ENCODE measurements at places on chromosomes 2 and 18.

DNA sequence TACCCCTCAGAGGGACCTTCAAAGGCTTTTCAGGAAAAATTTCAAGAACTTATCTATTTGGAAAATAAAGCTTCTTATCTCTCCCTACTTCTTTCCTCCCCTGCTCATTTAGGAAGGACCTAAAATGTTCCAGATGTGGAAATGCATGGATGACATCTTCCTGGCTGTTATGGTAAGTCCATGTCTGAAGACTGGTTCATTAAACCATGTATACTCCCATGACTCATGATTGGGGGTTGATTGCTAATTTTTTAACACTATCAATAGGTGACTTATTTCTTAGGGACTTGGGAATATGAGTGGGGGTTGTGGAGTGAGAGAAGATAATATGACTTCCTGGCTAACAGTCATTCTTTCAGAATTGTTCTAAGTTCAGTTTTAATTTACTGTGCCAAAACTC lies 104.0 kb upstream of the PARD3B start:
- no peak for DNase-seq

DNA sequence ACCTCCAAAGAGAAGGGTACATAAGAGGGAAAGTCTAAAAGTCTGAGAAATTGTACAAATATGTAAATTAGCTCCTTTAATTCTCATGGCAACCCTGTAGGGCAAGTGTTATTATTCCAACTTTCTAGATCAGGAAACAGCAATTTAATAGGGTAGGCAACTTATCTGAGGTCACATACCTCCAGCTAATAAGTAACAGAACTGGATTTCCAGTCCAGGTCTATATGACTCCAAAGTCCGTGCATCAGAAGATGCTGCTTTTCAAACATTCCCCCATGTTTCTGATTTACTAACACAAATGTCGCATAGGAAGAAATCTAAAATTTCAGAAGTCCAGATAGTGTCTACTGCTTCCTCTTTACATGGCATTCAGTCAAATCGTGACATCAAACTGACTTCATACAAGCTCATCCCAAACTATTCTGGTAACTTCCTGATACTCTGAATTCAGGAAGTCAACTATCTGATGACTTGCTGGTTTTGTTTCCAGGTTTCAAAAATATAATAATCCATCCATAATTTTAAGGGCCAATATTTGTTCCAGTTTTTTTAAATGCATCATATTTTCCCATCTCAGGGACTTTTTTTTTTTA lies 419.3 kb upstream of the ACVR2A start:
- DNase-seq = no peak

- no peak for DNase-seq
Measured at GRCh38 chr18:23133860-23134779, 1.2 kb upstream of the CABLES1 start.

- DNase-seq = no peak
Measured at GRCh38 chr2:204415406-204416181, 129.7 kb upstream of the PARD3B start.

- no peak for DNase-seq
Measured at GRCh38 chr2:129008055-129008880, 689.6 kb upstream of the HS6ST1 start.

DNA sequence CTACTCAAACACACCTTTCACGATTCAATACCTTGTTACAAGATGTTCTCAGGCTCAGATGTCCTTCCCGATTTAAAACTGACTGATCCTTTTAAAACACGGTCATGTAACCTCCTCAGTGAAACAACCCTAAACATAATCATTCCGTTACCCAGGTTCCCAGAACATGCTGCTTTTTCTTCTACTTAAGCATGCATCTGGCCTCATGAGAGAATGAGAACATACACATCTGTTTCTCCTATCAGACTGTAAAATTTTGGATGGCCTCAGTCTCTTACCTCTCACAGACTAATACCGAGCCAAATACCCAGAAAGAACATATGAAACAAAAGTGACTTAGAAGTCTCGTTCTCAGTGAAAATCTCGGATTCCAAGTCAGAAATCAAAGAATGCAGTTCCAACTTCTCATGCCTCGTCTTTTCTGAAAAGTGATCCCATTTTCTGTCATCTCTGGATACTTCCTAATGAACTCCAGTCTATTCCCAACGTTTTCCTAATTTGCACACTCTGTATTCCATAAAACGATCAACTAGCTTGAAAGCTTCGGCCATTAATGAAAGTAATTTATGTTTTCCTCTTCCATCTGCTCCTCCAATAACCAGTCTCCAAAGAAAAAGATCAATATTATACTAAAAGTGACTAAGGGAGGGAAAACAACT lies 919 bp downstream of the SF3B1 start:
- DNase-seq = peak; percentile 60

DNA sequence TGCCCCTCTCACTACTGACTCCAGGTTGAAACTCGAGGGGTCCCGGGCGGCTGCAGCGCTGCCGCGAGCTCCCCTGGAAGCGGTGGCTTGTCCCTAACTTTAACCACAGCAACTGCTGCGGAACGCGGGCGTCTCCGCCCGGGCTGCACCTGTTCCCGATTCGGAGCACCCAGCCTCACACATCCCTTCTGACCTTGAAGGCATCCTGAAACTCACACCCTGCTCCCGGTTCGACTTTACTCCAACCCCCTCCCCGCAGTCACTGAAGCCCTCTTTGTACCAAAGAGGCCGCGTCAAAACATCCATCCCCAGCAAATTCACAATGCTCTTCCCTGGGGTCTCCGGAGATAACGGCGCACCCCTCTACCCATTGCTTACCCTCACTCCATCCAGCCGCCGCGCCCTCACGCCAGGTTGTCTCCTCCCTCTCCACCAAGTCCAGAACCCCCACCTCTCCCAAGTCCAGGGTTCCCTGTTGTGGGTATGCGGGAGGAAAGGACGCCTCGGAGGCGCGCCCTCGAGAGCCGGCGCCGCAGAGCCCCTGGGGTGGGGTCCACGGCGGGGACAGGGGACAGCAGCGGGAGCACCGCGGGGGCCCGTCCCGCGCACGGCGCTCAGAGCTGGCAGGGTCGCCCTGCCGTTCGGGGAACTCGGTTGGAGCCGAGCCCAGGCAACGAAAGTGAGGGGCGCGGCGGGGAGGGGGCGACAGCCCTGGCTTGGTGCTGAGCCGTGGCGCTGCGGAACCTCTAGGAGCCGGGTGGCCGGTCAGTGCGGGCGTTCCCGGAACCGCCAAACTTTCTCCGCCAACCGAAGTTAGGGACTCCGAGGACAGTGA lies 934 bp downstream of the MYO5B start:
- no peak for DNase-seq
